ENCODE measurements at places on chromosomes 12 and 14.

DNA sequence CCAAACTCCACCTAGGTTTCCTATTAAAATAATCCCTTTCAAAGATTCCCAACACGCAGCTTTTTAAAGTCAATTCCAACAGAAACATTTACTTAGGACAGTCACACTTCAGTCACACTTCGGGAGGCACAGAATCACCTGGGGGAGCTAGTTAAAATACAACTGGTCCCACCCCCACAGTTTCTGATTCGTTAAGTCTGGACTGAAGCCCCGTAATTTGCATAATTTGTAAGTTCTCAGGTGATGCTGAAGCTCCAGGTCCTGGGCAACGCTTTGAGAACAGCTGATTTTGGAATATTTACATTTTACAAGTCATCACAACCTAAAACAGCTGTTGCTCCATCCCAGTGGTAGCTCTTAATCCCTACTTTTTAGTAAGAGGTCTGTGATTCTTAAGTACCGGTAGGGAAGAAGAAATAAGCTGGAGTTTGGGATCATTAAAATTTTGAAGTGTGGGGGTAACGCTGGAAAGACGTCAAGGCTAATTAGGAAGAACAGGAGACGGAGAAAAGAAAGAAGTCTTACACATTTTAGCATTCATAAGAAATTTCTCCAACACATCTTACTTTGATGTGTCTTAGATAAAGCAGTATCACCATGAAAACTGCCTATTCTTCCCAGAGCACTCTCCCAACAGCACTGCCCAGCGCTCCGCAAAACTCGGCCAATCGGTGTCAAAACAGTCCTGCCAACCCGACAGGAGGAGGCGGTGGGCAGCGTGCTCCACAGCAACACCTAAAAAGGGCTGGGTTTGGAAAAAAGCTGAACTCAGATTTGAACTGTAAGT lies 1.1 kb downstream of the IPO8 start:
- DNase-seq: no peak

GRCh38 chr12:103969391-103969790 lies 3.7 kb downstream of the TDG start:
- DNase-seq: no peak

DNA sequence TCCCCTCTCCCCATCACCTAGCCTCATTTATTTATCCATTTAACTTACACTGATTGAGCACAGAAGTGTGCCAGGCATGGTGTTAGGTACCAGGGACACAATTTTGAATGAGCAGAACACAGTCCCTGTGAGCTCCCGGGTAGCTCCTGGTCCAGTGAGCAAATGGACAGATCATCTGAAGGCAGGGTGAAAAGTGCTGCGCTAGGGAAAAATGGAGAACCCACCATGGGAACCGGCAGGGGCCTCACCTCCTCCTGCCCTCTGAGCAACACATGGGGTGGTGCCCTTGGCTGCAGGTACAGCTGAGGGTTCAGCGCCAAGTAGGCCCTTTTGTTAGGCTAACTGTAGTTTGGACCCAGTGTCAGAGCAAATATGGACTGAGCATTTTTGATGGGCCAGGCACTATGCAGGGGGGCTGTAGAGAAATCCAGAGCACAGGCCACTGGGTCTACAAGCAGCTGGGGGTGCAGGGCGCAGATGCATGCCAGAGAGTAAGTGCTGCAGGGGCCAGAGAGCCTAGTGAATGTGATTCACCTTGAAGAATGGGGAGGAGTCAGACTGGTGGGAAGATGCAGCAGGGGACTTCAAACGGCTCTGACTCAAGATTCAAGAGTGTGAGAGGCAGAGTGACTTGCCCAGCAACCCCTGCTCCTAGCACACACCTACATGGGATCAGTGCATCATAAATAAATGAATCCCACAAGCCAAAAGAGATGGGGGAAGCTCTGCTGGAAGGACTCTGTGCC lies 28.2 kb downstream of the LTBP2 start:
- DNase-seq: no peak

GRCh38 chr14:68692916-68693771 lies 99.7 kb downstream of the ZFP36L1 start:
- DNase-seq: no peak

All from AML-193 (cell line).